ENCODE measurements at places on chromosomes 3 and 15.

- no peak for DNase-seq
Measured at GRCh38 chr3:95905182-95905581, 909.2 kb upstream of the EPHA6 start.

- no peak for DNase-seq
Measured at GRCh38 chr3:20095470-20095869, 55.2 kb downstream of the KAT2B start.

- DNase-seq = no peak
Measured at GRCh38 chr3:159605101-159605500, 383.5 kb upstream of the IL12A start.

DNA sequence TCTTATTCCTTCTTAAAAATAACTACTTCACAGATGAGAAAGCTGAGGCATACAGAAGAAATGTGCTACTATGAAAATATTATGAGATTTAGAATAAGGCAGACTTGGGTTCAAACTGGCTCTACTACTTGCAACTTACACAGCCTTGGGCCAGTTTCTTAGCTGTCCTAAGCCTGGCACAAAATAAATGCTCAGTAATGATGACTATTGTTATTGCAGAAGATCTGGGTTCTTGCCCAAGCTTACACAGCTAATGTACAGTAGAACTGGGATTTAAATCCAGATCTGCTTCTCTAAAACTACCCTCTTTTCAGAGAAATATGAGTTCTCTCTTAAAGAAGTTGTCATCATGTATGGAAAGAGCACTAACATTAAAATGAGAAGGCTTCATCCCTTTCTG lies 228.2 kb upstream of the TPRG1 start:
- no peak for DNase-seq

DNA sequence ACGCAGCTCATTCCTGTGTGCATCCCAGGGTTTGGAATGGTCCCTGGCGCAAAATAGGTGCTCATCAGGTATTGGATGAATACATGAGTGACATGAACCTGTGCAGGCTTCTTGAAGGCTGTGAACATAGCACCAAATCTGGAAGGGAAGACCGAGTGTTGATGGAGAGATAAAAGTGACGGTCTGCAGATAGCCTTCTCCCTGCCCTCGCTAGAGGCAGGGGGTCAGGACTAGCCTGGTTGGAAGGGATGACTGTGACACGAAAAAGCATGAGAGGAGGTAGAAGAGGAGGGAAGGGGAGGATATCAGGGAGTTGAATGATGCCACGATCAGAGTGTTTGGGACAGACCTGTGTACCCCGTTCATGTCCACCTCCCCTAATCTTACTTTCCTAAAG lies 267.1 kb downstream of the XXYLT1 start:
- no peak for DNase-seq

DNA sequence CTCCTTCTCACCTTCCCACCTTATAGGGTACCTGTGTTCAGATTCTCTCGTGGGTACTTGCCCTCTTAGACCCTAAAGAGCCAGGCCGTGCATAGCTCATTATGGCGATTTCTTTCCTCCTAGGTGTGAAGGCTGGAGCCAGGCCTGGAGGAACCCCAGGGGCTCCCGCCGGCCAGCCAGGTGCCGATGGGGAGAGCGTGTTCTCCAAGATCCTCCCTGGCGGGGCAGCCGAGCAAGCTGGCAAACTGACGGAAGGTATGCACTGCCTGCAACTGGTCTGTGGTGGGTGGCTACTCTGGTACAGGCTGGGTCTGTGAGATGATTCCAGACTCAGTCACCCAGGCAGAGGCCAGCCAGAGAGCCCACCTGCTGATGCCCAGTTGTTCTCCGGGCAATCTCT lies 9.9 kb upstream of the APEH start:
- no peak for DNase-seq

GRCh38 chr3:67458896-67459530 lies 195.4 kb downstream of the SUCLG2 start:
- peak; percentile 39 for DNase-seq

GRCh38 chr3:31546162-31546561 lies 13.4 kb downstream of the STT3B start:
- DNase-seq = no peak

DNA sequence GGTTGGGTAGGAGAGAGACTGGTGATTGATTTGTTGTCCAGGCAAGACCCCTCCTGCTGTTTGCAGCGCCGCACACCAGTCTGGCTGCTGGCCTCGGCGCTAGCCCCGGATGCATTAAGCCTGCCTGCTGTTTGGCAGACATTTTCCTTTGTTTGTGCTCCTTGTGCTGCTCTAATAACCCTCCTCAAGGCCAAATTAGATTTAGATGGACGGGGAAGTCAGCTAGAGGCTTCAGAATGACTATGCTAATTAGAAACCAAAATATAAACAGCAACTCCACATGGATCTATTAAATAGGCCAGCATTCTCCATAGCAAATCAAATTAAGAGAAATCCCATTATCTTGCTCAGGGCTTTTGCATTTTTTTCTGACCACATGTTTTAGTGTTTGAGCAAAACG lies 445.2 kb downstream of the SQOR start:
- no peak for DNase-seq

- no peak for DNase-seq
Measured at GRCh38 chr3:171187706-171188290, 161.3 kb upstream of the SLC2A2 start.

DNA sequence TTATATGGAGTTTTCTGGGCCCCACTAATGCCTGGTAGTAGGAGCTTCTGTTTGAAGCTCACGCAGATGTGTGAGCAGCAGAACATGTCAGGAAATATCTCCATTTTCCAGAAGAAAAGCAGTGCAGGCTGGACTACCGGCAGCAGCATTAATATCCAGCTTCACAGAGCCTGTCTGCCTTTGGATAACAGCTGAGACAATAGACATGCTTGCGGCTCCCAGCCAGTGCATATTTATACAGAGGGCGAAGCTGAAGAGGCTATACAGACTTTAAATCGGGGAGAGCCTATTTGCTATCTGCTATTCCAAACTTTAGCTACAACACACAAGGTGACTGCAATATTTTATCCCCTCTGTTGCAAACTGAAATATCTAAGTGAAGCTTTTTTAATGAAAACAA lies 250.1 kb upstream of the WNT5A start:
- no peak for DNase-seq

DNA sequence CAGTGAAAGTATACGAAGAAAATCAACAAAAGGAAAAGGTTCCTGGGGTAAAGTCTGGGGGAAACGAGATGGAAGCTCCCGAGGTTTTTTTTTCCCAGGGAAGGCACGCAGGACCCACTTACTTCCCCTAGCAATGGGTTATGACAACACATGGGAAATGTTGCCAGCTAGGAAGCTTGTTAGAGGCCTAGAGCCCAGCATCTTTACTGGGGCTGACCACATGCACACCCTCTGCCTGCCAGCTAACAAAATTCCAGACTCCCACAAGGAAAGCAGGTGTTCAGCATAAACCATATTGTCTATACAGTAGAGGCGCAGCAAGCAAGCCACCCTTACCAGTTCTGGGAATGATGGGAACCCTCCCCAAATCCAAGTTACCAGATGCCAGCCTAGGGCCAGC lies 258.8 kb upstream of the NR2E3 start:
- DNase-seq = no peak
